ENCODE measurements at places on chromosomes 3 and 15. TPM values are rescaled to one million over a fixed set of nuclear protein-coding genes. Genes with fewer than 3 reads are reported as not detected.

DNA sequence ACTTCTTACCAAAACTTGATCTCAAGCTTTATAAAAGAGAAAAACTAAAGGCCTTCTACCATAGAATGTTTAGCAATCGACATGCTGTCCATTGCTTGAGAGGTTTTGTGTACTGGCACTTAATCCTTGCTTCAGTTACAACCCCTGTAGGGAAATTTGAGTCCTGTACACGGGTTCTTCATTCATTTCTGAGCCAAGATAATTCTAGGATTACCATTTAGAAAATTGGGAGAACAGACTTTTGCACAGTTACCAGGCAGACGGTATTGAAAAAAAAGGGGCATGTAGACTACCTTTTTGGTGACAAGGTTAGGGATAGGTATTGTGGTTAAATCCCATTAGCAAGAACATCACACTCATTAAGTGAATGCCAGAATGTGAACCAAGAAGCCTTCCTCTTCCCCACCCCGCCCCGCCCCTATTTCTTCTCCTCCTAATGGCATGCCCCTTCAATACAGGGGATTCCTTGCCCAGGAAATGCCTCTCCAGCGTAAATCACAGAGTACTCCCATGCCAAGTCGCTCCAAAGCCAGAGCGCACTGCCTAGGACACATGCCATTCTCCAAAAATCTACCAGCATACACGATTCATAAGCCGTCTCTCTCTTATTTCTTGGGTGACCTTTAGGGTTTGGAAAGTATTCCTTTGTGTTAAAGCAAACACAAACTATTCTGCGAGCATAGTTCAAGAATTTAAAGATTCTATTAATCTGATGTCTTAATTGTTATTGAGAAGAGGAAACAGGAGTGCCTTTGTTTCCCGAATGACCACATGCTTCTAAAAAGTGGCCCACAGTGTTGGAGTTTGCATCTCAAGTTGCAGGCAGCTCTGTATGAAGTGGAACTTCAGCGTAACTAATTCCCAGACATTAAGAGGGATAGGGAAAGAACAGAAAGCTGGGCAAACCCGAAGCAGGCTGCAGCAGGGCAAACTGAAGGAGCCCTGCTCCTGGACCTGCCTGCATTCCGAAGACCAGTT is 164.0 kb upstream of the NR2F2 start:
- DNase-seq: no peak

GRCh38 chr3:45311953-45312801 is 76.2 kb upstream of the LARS2 start:
- DNase-seq: no peak

GRCh38 chr15:26806151-26806550 is 33.3 kb upstream of the GABRB3 start:
- no peak for DNase-seq

DNA sequence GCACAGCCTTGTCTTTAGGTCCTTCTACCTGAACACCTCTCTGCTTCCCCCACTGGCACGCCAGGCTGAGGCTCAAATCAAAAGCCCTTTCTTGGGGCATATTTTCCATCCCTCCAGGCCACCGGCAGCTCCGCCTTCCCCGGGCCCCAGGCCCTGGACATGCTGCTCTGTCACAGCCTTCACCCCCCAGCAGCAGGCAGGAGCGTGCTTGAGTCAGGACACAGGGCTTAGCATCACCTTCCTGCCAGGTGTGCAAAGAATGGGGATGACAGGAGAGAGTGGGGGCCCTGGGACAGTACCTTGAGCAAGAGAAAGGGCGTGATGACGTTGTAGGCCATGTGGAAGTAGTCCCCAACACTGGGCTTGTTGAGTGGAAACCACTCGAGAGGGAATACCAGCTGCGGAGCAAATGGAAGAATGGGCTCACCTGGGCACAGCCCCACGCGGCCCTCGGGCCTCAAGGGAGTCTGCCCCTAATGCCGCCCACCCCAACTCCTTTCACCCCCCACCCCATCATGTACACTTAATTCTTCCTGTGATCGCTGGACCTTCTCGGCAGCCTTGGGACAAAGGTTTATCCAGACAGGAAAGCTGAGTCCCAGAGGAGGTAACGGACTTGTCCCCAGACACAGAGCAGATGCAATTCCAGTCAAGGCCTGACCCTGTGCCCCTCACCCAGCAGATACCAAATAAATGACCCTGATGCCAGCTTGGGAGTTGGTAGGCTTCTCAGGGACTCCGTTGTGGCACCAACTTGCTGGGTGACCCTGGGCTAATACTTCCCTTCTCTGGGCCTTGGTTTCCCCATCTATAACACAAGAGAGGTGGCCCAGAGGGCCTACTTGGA is 9.1 kb upstream of the CALML4 start:
- DNase-seq: no peak

DNA sequence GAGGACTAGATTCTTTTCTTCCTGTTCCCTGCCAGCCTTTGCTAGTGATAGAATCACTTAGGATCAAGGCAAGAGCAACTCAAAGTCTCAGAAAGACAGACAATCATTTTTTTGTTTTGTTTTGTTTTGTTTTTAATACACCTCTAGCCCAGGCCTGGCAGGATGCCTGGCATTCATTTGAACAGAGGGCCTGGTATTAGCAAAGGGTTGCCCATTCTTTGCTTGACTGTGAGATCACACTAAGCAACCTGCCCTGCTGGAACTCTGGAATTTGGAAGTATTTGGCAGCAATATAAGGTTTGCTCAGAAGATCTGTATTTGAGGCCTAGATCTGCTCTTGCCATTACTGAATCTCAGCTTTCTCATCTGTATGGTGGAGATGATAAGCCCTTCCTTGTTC is 21.8 kb upstream of the ATP13A5 start:
- no peak for DNase-seq

- no peak for DNase-seq
Observed at GRCh38 chr3:41599127-41599484, 362.8 kb downstream of the ULK4 start.

PLCB2 gene
- total RNA-seq: 7.7 TPM
